ENCODE measurements at places on chromosomes 1 and 21.

- peak; percentile 80 for DNase-seq
Observed at GRCh38 chr1:151251656-151252470, 2.7 kb upstream of the PSMD4 start.

DNA sequence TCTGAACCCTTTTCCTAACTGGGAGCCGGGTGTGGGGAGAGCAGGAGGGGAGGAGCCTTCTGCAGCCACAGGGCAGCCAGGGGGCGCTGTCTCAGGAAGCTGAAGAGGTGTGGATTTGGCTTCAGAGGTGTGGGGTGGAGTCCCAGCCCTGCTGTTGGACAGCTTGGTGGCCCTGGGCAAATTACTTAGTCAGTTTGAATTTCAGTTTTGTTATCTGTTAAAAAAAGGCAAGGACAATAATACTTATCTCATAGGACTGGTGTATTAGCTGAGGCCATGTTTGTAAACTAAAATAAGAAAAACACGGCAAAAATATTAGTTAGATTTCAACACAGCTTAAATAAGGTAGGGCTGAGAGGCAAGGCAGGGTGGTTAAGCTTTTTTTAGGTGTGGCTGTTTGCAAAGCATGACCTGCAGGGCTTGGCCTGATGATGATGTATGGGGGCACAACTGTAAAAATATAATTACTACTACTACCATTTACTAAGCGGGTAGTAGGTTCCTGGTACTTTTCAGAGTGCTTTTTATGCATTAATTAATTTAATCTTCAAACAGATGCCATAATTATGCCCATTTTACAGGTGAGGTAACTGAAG, 111.8 kb downstream of the PLXNA2 start:
- DNase-seq = peak; percentile 8

- DNase-seq = no peak
Observed at GRCh38 chr21:17044696-17045095, 468.1 kb upstream of the CXADR start.

- no peak for DNase-seq
Observed at GRCh38 chr1:207691841-207692240, 46.9 kb downstream of the CR1L start.

- no peak for DNase-seq
Observed at GRCh38 chr1:151476083-151476482, 16.8 kb upstream of the POGZ start.

GRCh38 chr21:43781846-43782245, 5.7 kb upstream of the CSTB start:
- no peak for DNase-seq

- no peak for DNase-seq
Observed at GRCh38 chr21:21268061-21268471, 269.9 kb downstream of the NCAM2 start.

DNA sequence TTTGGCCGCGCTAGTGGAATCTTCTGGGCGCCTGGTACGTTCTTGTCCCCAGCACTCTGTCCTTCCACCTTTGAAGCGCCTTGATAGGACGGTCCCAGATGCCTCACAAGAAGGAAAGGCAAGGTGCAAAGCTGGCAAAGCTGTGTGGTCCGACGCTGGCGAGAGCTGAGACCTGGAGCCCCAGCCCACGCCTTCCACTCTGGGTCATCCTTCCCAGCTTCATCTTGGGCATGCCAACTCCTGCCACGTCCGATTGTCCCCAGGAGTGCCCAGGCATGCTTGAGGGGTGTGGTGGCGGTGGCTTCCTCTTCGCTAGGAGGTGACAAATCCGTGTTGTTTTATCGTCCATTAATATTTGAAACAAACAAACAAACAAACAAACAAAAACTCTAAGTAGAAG, 123.9 kb upstream of the DPYD start:
- no peak for DNase-seq

GRCh38 chr1:8011016-8011415, 15.1 kb downstream of the ERRFI1 start:
- DNase-seq = no peak

DNA sequence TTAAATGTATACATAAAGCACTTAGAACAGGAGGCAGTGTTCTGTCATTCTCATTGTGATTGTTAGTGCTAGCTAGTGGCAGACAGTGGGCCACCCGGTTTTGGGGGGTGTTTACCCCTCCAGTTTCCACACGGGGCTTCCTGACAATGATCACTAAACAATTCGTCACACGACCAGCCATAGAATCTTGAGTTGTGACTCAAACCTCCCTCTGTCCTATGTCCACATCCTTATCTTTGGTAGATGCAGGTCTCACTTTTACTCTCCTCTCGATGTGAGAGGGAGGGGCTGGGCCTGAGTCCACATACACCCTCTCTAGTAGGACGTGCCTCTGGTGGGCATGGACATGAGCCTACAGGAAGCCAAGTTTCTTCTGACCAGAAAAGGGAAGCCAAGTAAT, 92.6 kb upstream of the SSX2IP start:
- no peak for DNase-seq

GRCh38 chr1:235095938-235096562, 32.6 kb downstream of the TOMM20 start:
- no peak for DNase-seq

- DNase-seq = peak; percentile 98
Observed at GRCh38 chr1:183635606-183636333, at the start of gene ARPC5. Gene ARPC5, minus strand, starts transcription at chr1:183635783. Its CDS starts 124 bp downstream, at chr1:183635659.

GRCh38 chr1:217078078-217078690, 355.0 kb upstream of the ESRRG start:
- no peak for DNase-seq

DNA sequence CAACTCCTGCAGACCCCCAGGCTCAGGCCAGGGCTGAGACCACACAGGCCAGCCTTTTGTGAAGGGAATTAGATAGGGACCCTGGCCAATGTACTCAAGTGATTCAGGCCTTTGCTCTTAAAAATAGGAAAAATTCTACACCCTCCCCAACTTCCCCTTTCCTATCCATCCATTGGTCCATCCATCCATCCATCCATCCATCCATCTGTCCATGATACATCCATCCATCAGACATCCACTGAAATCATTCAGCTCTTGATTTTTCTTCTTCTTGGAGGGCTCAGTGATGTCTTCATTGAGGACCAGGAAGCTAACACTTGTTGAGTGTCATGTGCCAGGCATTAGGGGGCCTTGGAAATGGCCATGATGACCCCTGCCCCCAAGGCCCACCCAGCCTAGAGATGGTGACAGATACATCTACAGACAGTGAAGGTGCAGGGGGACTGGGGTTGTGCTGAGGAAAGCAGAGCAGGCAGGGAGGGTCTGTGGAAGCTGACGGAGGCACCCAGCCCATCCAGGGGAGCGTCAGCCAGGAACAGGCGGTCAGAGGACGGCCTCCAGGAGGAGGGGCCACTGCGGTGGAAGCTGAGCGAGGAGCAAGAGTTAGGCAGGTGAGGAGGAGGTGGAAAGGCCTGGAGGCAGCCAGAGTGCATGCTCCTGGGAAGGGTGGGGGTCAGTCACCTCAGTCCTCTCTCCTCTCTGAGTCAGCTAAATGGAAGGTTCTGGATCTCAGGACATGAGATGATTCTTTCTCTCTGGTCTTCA, 81.9 kb downstream of the EPHB2 start:
- DNase-seq = no peak

GRCh38 chr1:14946684-14947238, 206.8 kb upstream of the TMEM51 start:
- DNase-seq = no peak

- no peak for DNase-seq
Observed at GRCh38 chr1:17615157-17615556, 75.7 kb downstream of the ARHGEF10L start.

Measured in bone marrow (tissue), 2 donors.